ENCODE measurements at places on chromosomes 6 and 20. TPM values are rescaled to one million over a fixed set of nuclear protein-coding genes. Genes with fewer than 3 reads are reported as not detected.

Gene SLC4A11
- total RNA-seq = not detected

Gene CNPY3
- total RNA-seq = 50.3 TPM

Gene DDRGK1
- total RNA-seq = 117 TPM

Gene CUL9
- total RNA-seq = 49.8 TPM

DNA sequence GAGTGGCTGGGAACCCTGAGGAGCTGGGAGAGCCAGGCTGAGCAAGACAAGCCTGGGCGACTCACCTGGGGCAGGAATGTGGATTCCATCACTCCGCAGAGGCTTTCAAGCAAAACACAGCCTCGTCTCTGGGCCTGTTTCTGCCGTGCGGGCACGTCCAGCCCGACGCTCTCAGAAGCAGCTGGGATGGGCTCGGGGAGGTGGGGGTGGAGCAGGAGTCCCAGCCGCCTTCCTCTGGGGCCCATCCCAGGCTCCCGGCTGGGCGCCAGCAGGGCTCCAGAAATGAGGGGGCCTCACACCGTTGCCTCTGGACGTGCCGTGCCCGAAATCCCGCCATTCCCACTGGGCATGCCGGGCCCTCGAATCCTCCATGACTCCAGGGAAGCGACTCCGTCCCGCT lies 8.7 kb upstream of the RPS21 start:
- DNase-seq = no peak
- H3K27me3 ChIP-seq = no peaks in the 10 kb centered on the region
- H3K4me3 ChIP-seq = no peak overlapping the region
- H3K4me1 ChIP-seq = peaks cover 23% of the 10 kb centered on the region
- H3K27ac ChIP-seq = no peak overlapping the region

GRCh38 chr6:92195796-92196195 lies 1223.6 kb downstream of the EPHA7 start:
- H3K4me3 ChIP-seq = no peak overlapping the region
- H3K27ac ChIP-seq = no peak overlapping the region
- H3K36me3 ChIP-seq = no peaks in the 10 kb centered on the region
- no peaks in the 10 kb centered on the region for H3K4me1 ChIP-seq

GRCh38 chr6:48369100-48369499 lies 258.1 kb upstream of the PTCHD4 start:
- no peaks in the 10 kb centered on the region for H3K36me3 ChIP-seq
- H3K4me3 ChIP-seq = no peak overlapping the region
- no peaks in the 10 kb centered on the region for H3K27me3 ChIP-seq
